ENCODE measurements at places on chromosomes 3 and 15. TPM values are rescaled to one million over a fixed set of nuclear protein-coding genes. Genes with fewer than 3 reads are reported as not detected.

The MUC4 gene
- not detected for total RNA-seq

DNA sequence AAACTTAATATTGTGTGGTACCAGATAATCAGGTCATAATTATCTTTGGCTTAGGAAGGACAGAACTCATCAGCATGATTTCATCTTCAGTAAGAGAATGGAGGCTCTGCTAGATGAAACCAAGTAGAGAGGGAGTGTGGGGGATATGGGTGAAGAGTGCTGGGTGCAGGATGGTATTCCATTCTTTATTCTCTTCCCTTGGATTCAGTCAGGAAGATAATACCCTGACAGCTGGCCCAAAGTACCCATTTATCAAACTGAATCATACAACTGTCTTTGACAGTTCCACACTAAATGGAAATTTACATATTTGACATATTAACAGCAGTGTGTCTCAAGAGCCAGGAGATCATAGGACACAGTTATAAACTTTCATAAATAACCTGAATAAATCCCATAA is 44.7 kb downstream of the GOLIM4 start:
- no peak for DNase-seq

- DNase-seq = no peak
These were observed 14.4 kb upstream of the CLDN1 start for GRCh38 chr3:190336516-190337189.

The GOLGA6L6 gene
- not detected for total RNA-seq

- DNase-seq = no peak
These were observed 210.2 kb downstream of the TJP1 start for GRCh38 chr15:29612096-29612495.

The ALDH1L1 gene
- total RNA-seq = not detected

DNA sequence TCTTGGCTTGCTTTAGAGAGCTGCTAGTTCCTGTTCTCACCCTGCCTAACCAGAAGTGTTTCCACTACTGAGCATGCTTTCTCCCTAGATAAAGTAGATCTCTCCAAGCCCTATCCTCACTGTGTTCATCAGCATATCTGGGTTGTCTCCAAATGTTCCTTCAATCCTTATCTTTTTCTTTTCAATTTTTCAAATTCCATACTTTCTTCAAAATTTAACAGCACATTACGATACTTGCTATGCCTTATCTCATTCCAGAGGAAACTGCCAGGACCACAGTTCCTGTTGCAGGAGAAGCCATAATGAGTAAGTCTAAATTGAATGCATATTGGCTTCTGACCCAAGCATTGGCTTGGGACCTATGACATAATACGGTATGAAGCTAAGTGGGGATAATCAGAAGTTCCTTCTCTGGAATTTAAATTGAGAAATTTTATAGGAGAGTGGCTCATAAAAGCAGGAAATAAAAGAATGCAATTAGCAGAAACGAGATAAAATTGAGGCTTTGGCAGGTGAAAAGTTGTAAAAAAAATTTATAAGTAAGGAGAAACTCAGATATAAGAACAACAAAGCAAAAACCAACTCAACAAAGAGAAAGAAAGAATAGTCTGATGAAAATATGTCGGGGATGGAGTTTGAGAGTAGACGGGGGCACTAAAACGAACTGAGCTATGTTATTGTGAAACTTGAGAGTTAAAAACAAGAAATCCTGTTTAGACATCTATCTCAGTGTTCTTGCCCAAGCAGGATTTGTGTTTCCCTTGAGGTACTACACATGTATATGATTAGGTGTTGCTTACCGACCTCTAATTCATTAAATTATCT is 631.7 kb upstream of the CCDC54 start:
- no peak for DNase-seq

DNA sequence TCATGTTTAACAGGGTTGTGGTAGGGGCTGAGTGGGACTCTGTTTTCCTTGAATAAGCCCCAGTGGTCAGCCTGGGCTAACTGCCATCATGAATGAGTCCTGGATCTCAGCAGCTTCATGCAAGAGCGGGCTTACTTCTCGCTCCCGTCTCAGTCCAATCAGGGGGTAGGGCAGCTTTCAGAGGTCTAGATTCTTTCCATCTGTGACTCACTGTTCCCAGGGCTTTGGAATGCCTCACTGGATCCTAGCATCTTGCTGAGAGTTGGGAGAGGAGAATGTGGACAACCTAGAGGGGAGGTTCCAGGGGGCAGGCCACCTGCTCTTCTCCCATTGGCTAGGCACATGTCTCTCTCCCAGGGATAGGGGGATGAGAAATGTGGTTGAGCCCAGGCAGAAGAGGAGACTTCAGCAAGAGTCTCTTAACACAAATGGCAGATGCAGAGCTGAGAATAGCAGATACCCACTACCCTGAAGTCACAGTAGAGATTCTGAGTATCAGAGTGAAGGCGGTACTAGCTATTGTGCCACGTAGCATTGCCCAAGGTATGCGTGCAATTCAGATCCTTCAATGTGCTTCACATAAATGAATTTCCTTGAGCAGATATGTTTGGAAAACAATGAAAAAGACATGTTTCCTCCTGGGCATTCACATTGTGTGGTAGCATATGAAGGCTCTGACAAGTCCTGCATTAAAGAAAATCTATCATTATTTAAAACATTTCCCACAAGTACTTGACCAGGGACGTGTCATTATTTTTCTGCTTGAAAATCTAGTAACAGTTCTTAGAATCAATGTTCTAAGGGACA is 257.7 kb upstream of the PROK2 start:
- DNase-seq = no peak

DNA sequence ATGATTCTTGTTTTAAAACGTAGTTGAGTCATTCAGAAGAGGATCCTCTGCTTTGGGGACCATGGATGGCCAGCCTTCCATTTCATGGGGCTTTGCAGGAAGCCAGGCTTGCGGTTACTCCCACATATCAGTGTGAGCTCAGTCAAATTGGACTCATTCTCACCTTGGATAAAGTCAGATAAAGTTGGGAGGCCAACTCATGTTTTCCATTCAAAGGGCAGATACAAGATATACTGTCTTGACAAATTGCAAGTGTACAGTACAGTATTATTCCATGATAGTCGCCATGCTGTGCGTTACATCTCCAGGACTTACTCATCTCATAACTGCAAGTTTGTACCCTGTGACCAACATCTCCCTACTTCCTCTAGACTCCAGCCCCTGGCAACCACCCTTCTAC is 25.5 kb upstream of the B3GNT5 start:
- no peak for DNase-seq

The SERINC4 gene
- total RNA-seq = not detected

The ADCY5 gene
- total RNA-seq = not detected

GRCh38 chr15:25985165-25985564 is 122.0 kb upstream of the ATP10A start:
- DNase-seq = no peak

- DNase-seq = no peak
These were observed 2.0 kb upstream of the JMJD7 start for GRCh38 chr15:41825572-41826535.

The PLXNB1 gene
- total RNA-seq = 35.4 TPM

DNA sequence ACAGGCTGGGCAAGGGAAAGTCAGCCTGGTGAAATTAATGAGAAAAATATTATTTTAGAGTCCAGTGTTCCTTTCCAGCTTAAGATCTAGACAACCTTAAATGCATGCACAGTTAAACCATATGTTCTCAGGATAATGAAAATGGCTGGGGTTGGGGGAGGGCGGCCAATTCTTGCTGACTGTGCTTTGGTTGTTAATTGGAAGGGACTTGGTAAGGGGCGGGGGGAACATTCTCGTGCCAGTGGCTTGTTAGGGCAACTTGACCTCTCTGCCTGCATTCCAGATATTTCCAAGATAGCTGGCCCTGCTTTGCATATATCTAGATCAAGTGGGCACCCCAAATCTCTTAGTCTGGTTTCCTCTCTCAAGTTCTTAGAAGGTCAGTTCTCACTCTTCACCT is 112.5 kb downstream of the TOP2B start:
- DNase-seq = no peak

Measured in PC-3 (cell line).